ENCODE measurements at places on chromosomes 5 and 9.
A peak's percentile ranks its signal among the peaks of the same experiment; 100 is the strongest.

GRCh38 chr5:151597749-151598148 lies 6.6 kb upstream of the FAT2 start:
- DNase-seq, result no peak

- DNase-seq, result no peak
Measured at GRCh38 chr9:32566770-32567169, 6.2 kb downstream of the NDUFB6 start.

DNA sequence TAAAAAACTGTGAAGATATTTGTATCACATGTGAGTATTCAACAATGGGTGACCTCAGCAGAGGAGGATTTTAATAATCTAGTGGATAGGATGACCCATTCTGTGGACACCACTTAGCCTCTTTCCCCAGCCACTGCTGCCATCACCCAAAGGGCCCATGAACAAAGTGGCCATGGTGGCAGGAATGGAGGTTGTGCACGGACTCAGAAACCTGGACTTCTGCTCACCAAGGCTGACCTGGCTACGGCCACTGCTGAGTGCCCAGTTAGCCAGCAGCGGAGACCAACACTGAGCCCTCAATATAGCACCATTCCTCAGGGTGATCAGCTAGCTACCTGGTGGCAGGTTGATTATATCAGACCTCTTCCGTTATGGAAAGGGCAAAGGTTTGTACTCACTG lies 1410.4 kb upstream of the CDH9 start:
- DNase-seq, result no peak

DNA sequence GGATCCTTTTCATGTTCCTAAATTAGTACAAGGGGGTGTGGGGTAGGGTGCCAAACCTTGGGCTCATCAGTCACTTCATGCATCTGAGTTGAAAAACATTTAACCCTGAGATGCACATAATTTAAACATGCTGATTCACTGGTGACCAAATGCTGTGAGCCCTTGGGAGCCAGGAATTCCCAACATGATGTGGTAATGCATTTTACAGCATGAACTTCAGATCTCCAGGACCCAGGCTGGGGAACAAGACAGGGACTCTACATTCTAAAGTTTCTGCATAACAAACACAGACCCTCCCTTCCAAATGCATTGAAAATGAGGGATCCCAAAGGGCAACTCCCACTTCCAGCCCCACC lies 322.2 kb downstream of the NDUFS4 start:
- DNase-seq, result peak; percentile 34

- no peak for DNase-seq
Measured at GRCh38 chr5:110899566-110900412, 161.0 kb downstream of the SLC25A46 start.

DNA sequence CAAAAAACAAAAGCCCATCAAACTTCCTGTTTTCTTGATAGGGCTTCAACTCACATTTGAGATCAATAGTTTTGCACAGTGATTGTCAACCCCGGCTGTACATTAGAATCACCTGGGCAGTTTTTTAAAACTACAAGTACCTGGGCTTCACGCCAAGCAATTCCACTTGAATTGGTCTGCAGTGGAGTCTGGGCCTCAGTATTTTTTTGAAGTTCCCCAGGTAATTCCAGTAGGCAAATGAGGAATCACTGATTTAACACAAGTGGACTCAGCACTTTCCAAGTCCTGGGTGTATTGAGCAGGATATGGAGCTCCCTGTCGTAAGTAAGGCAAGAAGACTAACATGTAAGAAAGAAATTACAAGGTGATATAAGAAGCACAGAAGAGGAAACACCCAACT lies 14.8 kb upstream of the SMIM15 start:
- no peak for DNase-seq

GRCh38 chr5:87116825-87117512 lies 150.7 kb upstream of the RASA1 start:
- DNase-seq, result no peak
